ENCODE measurements at places on chromosomes 5 and 9. TPM values are rescaled to one million over a fixed set of nuclear protein-coding genes. Genes with fewer than 3 reads are reported as not detected.
A peak's percentile ranks its signal among the peaks of the same experiment; 100 is the strongest.

Gene ABCA2
- total RNA-seq = 22.4 TPM

- H3K36me3 ChIP-seq = no peaks in the 10 kb centered on the region
- no peaks in the 10 kb centered on the region for H3K4me1 ChIP-seq
- H3K27me3 ChIP-seq = no peaks in the 10 kb centered on the region
- H3K4me3 ChIP-seq = no peak overlapping the region
Measured at GRCh38 chr5:56052735-56053134, 58.0 kb upstream of the IL6ST start.

Gene GRXCR2
- total RNA-seq = not detected

- H3K4me3 ChIP-seq = no peak overlapping the region
- no peaks in the 10 kb centered on the region for H3K4me1 ChIP-seq
- no peaks in the 10 kb centered on the region for H3K27me3 ChIP-seq
- no peak overlapping the region for H3K27ac ChIP-seq
- H3K36me3 ChIP-seq = no peaks in the 10 kb centered on the region
Measured at GRCh38 chr5:6867712-6868111, 154.5 kb downstream of the TENT4A start.

DNA sequence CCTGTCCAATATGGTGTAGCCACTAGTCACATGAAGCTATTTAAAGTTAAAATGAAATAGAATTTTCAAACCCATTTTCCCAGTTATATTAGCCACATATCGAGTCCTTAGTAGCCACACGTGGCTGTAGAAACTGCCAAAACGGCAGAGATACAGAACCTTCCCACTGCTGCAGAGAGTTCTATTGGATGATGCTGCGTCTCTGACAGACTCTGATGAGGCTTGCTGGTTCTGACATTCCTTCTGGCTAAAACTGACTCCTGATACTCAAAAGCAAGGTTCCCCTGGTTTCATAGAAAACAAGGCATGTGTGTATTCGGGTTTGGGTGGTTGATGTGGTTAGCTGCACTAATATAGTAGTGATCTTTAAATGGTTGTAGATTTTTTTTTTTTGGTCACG is 91.5 kb downstream of the TLE4 start:
- no peak overlapping the region for H3K27ac ChIP-seq
- DNase-seq = no peak
- H3K4me3 ChIP-seq = no peak overlapping the region
- no peaks in the 10 kb centered on the region for H3K27me3 ChIP-seq
- peaks cover 3% of the 10 kb centered on the region for H3K4me1 ChIP-seq

GRCh38 chr9:91730806-91731205 is 219.2 kb downstream of the ROR2 start:
- no peaks in the 10 kb centered on the region for H3K27me3 ChIP-seq
- DNase-seq = no peak
- H3K4me1 ChIP-seq = no peaks in the 10 kb centered on the region
- H3K4me3 ChIP-seq = no peak overlapping the region
- H3K27ac ChIP-seq = no peak overlapping the region

Gene OR1L1
- total RNA-seq = not detected

Gene FOXD4L3
- total RNA-seq = not detected

DNA sequence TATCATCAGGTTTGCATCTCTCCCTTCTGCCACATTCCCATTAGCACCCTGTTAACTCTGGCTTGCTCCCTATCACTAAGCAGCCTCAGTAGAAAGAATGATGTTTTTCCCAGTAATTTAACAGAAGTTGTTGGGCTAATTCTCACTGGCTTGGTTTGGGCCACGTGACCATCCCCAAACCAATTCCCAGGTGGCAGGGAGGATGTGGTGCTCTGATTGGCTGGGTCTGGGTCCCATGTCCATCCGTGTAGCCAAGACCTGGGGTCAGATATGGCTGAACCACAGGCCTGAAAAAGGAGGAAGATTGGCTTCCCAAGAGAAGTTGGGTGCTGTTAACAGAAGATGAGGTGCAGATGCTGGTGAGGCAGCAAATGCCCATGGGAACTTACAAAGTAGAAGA is 122.0 kb downstream of the BOD1 start:
- no peak overlapping the region for H3K4me3 ChIP-seq
- H3K36me3 ChIP-seq = no peaks in the 10 kb centered on the region
- no peaks in the 10 kb centered on the region for H3K27me3 ChIP-seq
- DNase-seq = no peak
- H3K27ac ChIP-seq = no peak overlapping the region

Gene ANKRD55
- total RNA-seq = not detected

GRCh38 chr5:36870399-36871040 is 6.0 kb upstream of the NIPBL start:
- H3K4me1 ChIP-seq = no peaks in the 10 kb centered on the region
- H3K27ac ChIP-seq = no peak overlapping the region
- no peak overlapping the region for H3K4me3 ChIP-seq
- no peaks in the 10 kb centered on the region for H3K27me3 ChIP-seq
- no peaks in the 10 kb centered on the region for H3K36me3 ChIP-seq

Gene SPATA31D4
- total RNA-seq = not detected

- H3K4me3 ChIP-seq = no peak overlapping the region
- no peaks in the 10 kb centered on the region for H3K27me3 ChIP-seq
- H3K27ac ChIP-seq = no peak overlapping the region
Measured at GRCh38 chr5:91946870-91947269, 563.8 kb upstream of the ARRDC3 start.

Gene PAPPA
- total RNA-seq = 0.99 TPM

DNA sequence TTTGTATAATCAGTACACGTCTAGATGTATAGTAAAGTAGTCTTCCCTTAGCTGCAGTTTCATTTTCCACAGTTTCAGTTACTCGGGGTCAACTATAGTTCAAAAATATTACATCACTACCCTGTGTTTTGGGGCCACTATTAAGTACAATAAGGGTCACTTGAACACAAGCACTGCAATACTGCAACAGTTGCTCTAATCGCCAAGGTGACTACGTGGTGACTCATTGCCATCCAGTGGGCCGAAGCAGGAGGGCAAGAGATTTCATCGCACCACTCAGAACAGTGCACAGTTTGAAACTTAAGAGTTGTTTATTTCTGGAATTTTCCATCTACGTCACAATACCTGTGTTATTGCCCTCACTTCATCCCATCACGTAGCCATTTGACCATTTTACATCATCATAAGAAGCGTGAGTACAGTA is at the start of gene ARL14EPL:
TSS of gene ARL14EPL (plus strand) at position 379 of the 424 bp plus-strand sequence. CDS start 18,994 bp downstream, outside the sequence.
- no peak for DNase-seq
- H3K27me3 ChIP-seq = no peaks in the 10 kb centered on the region
- H3K4me3 ChIP-seq = no peak within 1 kb of the TSS
- no peak within 1 kb of the TSS for H3K27ac ChIP-seq
- no peaks in the 10 kb centered on the region for H3K36me3 ChIP-seq

- no peak for DNase-seq
- H3K4me3 ChIP-seq = no peak overlapping the region
- no peaks in the 10 kb centered on the region for H3K27me3 ChIP-seq
- no peak overlapping the region for H3K27ac ChIP-seq
- H3K36me3 ChIP-seq = no peaks in the 10 kb centered on the region
Measured at GRCh38 chr5:170644501-170644900, 139.0 kb upstream of the GABRP start.

DNA sequence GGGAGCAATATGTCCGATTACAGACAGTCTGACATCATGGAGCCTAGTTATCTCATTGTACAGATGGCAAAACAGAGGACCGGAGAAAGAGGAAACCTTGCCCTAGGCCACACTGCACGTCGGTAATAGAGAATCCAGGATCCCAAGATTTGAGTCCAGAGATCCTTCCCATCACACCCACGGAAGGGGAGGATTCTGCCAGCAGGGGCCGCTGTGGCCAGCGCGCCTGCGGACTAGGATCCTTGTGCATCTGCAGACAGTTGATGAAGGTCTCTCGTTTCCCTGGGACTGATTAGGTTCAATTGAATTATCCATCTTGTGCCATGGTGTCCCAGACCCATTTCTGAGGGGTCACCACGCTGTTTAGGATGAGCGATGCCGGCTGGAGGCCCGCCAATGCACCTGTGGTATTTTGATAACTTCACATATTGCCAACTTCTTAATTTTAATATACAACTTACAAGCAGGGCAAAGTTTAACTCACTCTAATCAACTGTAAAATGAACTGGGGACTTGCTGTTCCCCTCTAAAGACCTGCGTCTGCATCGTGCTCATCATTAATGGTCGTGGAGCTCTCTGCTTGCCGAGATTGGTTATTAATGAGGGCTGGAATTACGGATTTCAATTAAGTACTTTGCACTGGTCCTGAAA is 592.7 kb upstream of the BRINP1 start:
- no peaks in the 10 kb centered on the region for H3K4me1 ChIP-seq
- no peaks in the 10 kb centered on the region for H3K27me3 ChIP-seq
- H3K27ac ChIP-seq = no peak overlapping the region
- H3K36me3 ChIP-seq = no peaks in the 10 kb centered on the region
- peak; percentile 37 for DNase-seq
- H3K4me3 ChIP-seq = no peak overlapping the region

Gene BICD2
- total RNA-seq = 9.8 TPM

DNA sequence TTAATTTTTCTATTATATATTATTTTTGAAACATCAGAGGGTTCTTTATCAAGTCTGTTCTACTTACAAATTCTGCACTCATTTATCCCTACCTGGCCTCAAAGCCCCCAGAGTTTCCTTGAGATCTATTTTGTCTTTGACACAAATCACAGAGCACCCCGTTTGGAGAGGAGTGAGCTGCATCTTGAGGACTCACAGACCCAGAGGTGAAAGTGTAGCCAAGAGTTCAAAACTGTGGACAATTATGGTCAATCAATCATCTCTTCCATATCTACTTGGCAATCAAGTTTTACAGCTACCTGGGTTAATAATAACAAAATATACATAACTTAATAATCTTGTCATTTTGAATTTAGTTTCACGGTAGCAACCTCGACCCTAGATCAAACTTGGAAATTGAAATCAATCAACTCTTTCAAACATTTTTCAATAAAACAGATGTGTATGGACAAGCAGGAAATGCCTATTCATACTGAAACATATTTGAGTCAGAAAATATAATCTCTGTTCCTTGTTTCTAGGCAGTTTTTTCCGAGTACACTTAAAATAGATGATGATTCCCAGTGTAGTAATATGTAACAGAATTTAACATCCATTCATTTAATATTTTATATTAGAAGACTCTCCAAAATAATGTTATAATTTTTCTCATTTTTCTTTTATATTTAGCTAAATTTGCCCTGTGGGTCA is 13.7 kb upstream of the SYK start:
- no peak for DNase-seq
- H3K27me3 ChIP-seq = no peaks in the 10 kb centered on the region
- H3K4me1 ChIP-seq = no peaks in the 10 kb centered on the region
- H3K36me3 ChIP-seq = no peaks in the 10 kb centered on the region
- H3K27ac ChIP-seq = no peak overlapping the region

DNA sequence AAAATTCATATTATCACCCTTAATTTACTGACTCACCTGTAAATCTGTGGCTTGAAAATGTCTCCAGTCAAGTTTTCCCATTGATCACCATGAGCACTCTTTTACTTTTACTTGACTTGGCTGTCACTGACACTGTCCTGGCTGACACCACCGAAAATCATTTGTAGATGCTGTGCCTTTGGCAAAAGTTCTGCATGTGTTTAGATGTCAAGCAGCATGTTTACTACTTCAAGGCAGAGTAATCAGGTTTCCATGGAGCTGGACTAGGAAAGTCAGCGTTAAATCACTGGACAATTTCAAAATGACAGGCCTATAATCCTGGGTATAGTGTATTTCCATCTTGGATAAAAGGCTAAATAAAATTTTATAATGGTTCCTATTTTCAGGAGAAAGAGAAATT is 1530.6 kb upstream of the CDH6 start:
- H3K4me1 ChIP-seq = no peaks in the 10 kb centered on the region
- no peaks in the 10 kb centered on the region for H3K27me3 ChIP-seq
- H3K36me3 ChIP-seq = no peaks in the 10 kb centered on the region

GRCh38 chr5:108813673-108814072 is 66.0 kb downstream of the FER start:
- H3K4me1 ChIP-seq = no peaks in the 10 kb centered on the region
- no peaks in the 10 kb centered on the region for H3K27me3 ChIP-seq
- no peak for DNase-seq
- no peak overlapping the region for H3K27ac ChIP-seq
- H3K4me3 ChIP-seq = no peak overlapping the region

Gene SV2C
- total RNA-seq = 0.20 TPM

- H3K4me3 ChIP-seq = no peak overlapping the region
- H3K27me3 ChIP-seq = no peaks in the 10 kb centered on the region
- H3K27ac ChIP-seq = no peak overlapping the region
- H3K4me1 ChIP-seq = no peaks in the 10 kb centered on the region
- DNase-seq = no peak
Measured at GRCh38 chr5:93107805-93108520, 473.1 kb downstream of the NR2F1-AS1 start.

DNA sequence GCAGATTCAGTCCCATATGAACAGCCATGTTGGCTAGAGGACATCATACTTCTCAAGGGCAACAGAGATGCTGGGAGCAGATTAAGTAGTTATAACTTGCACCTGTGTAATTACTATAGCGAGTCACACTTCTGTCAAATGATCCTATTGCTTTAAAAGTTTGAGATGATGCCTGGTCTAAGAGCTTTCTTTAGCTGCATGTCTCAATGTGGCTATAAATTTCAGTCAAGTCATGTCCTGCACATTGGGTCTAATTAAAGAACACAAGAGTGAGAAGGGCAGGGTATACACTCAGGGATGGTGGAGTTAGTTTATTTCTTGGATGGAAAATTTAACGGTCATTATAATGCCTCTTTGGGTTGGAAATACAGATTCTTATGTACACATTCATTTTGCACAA is 557.3 kb downstream of the RAB3C start:
- H3K36me3 ChIP-seq = no peaks in the 10 kb centered on the region
- DNase-seq = no peak
- H3K27ac ChIP-seq = no peak overlapping the region
- H3K4me3 ChIP-seq = no peak overlapping the region
- no peaks in the 10 kb centered on the region for H3K27me3 ChIP-seq

- H3K27me3 ChIP-seq = no peaks in the 10 kb centered on the region
- H3K4me1 ChIP-seq = no peaks in the 10 kb centered on the region
- no peak overlapping the region for H3K27ac ChIP-seq
- H3K36me3 ChIP-seq = no peaks in the 10 kb centered on the region
Measured at GRCh38 chr5:125117566-125117965, 371.1 kb upstream of the ZNF608 start.

Gene COL23A1
- 0.49 TPM for total RNA-seq

Gene PSD2
- total RNA-seq = 0.11 TPM

Gene TYRP1
- 0.30 TPM for total RNA-seq

- H3K4me1 ChIP-seq = no peaks in the 10 kb centered on the region
- H3K27ac ChIP-seq = no peak overlapping the region
- DNase-seq = no peak
- H3K36me3 ChIP-seq = no peaks in the 10 kb centered on the region
- H3K27me3 ChIP-seq = no peaks in the 10 kb centered on the region
Measured at GRCh38 chr5:130796902-130797301, 368.2 kb downstream of the HINT1 start.

DNA sequence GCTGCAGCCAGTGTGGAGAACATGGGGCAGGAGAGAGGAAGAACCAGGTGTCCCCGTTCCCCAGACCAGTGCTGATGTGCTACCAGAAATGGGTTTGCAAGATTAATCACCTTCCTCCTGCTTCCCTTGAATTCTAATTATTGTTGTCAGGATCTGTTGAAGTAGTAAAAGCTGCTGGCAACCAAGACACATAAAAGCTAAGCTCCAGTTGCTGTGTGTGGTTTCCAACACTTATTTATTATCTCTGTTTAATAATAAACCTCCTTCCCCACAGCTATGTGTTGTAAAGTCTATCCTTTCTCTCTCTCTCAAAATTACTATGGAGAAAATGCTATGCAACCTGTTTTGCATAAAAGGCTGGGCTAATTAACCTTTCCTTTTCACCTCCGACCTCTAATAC is 2.3 kb upstream of the RETREG1 start:
- peaks cover 4% of the 10 kb centered on the region for H3K4me1 ChIP-seq
- no peak for DNase-seq
- H3K27me3 ChIP-seq = no peaks in the 10 kb centered on the region
- no peak overlapping the region for H3K4me3 ChIP-seq
- H3K36me3 ChIP-seq = no peaks in the 10 kb centered on the region
- no peak overlapping the region for H3K27ac ChIP-seq

All from colonic mucosa (tissue), 4 donors.